Cardiac muscle cell (in vitro differentiated cells and primary cell): ENCODE measurements at places on chromosomes 12 and 14. TPM values are rescaled to one million over a fixed set of nuclear protein-coding genes. Genes with fewer than 3 reads are reported as not detected.

KRT74 gene
- not detected in 2 replicates for total RNA-seq

GRCh38 chr14:94594441-94594840 is 13.2 kb downstream of the SERPINA5 start:
- H3K4me3 ChIP-seq: no peak overlapping the region
- H3K4me1 ChIP-seq: no peaks in the 10 kb centered on the region
- H3K27me3 ChIP-seq: no peaks in the 10 kb centered on the region
- no peak for DNase-seq
- H3K27ac ChIP-seq: no peak overlapping the region

GRCh38 chr12:124916374-124917134 is 2.1 kb upstream of the UBC start:
- H3K36me3 ChIP-seq: no peaks in the 10 kb centered on the region
- no peak overlapping the region for H3K4me3 ChIP-seq
- H3K27ac ChIP-seq: peak overlapping the region; percentile 98
- peaks cover 40% of the 10 kb centered on the region for H3K4me1 ChIP-seq
- H3K27me3 ChIP-seq: no peaks in the 10 kb centered on the region
- DNase-seq: peak; percentile 87

DNA sequence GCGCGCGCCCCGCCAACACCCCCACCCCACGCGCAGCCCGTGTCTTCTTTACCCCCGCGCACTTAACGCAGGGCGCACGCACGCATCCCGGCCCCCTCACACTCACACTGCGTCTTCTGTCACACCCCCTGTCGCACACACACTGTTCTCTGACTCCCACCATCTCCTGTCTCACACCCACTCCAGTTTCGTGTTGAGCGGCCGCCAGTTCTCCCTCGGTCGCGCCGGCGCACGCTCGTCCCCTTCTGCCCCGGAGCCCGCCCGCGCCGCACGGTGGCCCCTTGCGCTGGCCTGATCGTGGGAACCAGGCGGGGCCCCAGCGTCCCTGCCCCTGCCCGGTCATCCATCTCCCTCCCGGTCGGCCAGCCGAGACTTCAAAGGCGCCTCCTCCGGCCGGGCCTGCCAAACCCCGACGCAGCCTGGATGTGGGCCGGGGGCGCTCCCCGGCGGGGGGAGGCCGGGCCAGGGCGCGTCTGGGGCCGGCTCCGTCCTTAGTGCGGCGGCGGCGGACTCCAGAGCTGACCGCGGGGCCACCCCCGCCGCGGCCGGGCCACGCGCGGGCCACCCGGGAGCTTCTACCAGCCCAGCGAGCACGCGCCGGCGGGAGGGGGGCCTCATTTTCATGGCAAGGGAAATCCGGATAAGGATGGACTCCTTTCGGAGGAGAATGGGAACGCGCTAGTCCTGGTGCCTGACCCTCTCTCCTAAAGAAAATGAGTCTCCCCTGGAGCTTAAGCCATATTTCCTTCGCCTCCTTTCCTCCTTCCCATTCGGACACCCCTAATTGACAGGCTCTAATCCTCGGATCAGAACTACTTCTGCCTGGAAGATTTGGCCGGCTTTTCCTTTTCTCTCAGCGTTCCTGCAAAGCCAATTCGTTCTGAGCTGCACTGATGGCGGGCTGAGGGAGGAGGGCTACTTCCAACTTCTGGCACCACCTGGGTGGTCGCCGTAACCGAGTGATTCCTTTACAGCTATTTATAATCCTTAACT is 82.0 kb upstream of the HMGA2 start:
- no peaks in the 10 kb centered on the region for H3K27me3 ChIP-seq
- peak overlapping the region; percentile 72 for H3K4me3 ChIP-seq
- no peaks in the 10 kb centered on the region for H3K36me3 ChIP-seq
- peak overlapping the region; percentile 87 for H3K27ac ChIP-seq
- DNase-seq: peak; percentile 57
- H3K4me1 ChIP-seq: peaks cover 4% of the 10 kb centered on the region

BEST3 gene
- total RNA-seq: 0.25 TPM in 1 of 2 replicates, not detected in the other

DNA sequence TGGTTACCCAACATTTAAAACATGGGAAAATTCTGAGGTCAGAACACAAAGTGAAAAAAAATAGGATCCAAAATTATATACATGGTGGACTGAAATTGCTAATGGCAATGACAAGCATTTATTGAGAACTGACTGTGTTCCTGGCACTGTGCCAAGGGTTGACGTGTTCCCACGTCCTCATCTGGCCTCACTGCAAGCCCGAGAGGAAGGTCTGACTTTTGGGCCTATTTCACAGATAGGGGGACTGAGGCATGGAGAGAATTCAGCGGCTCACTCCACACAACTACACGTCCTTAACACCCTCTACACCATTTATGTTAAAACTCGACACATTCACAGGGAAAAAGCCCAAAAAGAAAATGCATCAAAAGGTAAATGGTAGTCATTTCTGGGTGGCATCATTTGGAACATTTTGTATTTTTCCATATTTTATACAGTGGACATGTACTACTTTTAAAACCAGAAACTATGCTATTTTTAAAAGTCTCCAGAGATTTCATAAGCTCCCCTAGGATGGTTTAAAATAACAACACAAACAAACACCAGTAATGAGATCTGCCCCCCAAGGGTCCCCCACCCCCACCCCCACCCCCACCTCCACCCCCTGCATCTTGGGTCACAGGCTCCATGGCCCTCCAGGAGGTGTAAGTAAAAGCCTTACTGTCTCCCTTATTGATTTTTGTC is 27.7 kb downstream of the CLMN start:
- H3K4me3 ChIP-seq: no peak overlapping the region
- H3K4me1 ChIP-seq: no peaks in the 10 kb centered on the region
- H3K27me3 ChIP-seq: peaks cover 2% of the 10 kb centered on the region
- no peaks in the 10 kb centered on the region for H3K36me3 ChIP-seq

CLEC1B gene
- total RNA-seq: 0.95 and 1.2 TPM in 2 replicates

- H3K27me3 ChIP-seq: no peaks in the 10 kb centered on the region
- no peak overlapping the region for H3K4me3 ChIP-seq
- peaks cover 31% of the 10 kb centered on the region for H3K4me1 ChIP-seq
- no peaks in the 10 kb centered on the region for H3K36me3 ChIP-seq
- DNase-seq: no peak
Measured at GRCh38 chr12:51942501-51943000, 8.9 kb upstream of the ACVR1B start.

GRCh38 chr12:26556916-26557315 is 276.1 kb downstream of the ITPR2 start:
- H3K27ac ChIP-seq: no peak overlapping the region
- H3K27me3 ChIP-seq: no peaks in the 10 kb centered on the region
- H3K36me3 ChIP-seq: no peaks in the 10 kb centered on the region
- no peak overlapping the region for H3K4me3 ChIP-seq
- no peak for DNase-seq

MGAT4C gene
- total RNA-seq: 0.07 and 0.33 TPM in 2 replicates

DNA sequence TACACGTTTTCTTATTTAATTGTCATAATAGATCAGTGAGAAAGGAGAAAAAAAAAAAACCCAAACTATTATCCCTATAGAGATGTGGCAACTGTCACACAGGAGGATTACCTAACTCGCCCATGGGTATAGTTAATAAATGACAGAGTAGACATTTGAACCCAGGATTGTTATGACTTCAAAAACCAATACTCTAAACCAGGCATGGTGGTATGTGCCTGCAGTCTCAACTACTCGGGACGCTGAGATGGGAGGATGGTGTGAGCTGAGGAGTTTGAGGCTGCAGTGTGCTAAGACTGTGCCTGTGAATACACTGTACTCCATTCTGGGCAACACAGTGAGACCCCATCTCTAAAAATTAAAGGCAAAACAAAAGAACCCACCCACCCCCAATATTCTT is 114.5 kb downstream of the DENND5B start:
- H3K27ac ChIP-seq: no peak overlapping the region
- DNase-seq: no peak
- no peak overlapping the region for H3K4me3 ChIP-seq
- H3K27me3 ChIP-seq: no peaks in the 10 kb centered on the region

- peaks cover 22% of the 10 kb centered on the region for H3K27me3 ChIP-seq
- H3K4me3 ChIP-seq: no peak overlapping the region
- no peak for DNase-seq
- H3K4me1 ChIP-seq: peaks cover 16% of the 10 kb centered on the region
Measured at GRCh38 chr14:57487771-57488170, 5.9 kb downstream of the CCDC198 start.

GRCh38 chr14:90784621-90785270 is 31.5 kb downstream of the TTC7B start:
- no peak overlapping the region for H3K4me3 ChIP-seq
- no peaks in the 10 kb centered on the region for H3K36me3 ChIP-seq
- H3K4me1 ChIP-seq: no peaks in the 10 kb centered on the region
- H3K27ac ChIP-seq: no peak overlapping the region

PCNX1 gene
- total RNA-seq: 39.2 and 45.4 TPM in 2 replicates

- peak overlapping the region; percentile 98 for H3K4me3 ChIP-seq
- peaks cover 7% of the 10 kb centered on the region for H3K36me3 ChIP-seq
- peaks cover 14% of the 10 kb centered on the region for H3K4me1 ChIP-seq
- H3K27ac ChIP-seq: peak overlapping the region; percentile 63
- DNase-seq: peak; percentile 47
- peaks cover 3% of the 10 kb centered on the region for H3K27me3 ChIP-seq
Measured at GRCh38 chr12:123151457-123152454, 866 bp upstream of the PITPNM2 start.

DNA sequence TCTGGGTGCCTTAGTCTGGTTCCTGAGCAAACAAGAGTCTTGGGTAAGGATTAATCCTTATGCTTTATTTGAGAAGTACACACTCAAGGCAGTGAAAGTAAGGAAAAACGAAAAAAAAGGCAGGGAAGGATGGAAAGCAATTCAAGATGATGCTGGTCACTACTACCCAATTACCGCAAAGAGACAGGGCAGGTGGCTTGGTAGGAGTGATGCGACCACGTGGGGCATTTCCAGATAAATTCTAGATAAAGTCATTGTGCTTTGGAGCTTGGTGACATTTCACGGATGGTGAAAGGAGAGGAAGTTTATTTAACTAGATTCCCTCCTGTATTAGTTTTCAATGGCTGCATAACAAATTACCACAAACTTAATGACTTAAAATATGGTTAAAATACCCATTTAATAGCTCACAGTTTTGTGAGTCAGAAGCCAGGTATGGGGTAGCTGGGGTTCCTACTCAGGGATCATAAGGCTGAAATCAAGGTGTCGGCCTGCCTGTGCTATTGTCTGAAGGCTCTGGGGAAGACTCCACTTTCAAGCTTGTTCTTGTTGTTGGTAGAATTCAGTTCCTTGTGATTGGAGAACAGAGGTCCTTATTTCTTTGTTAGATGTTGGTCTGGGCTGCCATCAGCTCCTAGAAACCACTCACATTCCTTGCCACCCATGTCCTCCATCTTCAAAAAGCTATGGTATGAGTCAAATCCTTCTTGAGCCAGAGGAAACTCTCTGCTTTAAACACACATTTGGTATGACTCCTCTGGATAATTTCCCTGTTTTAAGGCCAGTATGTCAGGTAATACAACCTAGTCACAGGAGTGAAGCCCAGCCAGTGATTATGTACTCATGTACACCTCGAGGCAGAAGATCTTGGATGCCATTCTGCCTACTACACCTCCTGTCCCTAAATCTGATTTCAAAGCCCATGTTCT is 5.6 kb upstream of the HMGA2 start:
- no peaks in the 10 kb centered on the region for H3K27me3 ChIP-seq
- H3K4me3 ChIP-seq: no peak overlapping the region
- no peak overlapping the region for H3K27ac ChIP-seq
- H3K4me1 ChIP-seq: peaks cover 6% of the 10 kb centered on the region

DNA sequence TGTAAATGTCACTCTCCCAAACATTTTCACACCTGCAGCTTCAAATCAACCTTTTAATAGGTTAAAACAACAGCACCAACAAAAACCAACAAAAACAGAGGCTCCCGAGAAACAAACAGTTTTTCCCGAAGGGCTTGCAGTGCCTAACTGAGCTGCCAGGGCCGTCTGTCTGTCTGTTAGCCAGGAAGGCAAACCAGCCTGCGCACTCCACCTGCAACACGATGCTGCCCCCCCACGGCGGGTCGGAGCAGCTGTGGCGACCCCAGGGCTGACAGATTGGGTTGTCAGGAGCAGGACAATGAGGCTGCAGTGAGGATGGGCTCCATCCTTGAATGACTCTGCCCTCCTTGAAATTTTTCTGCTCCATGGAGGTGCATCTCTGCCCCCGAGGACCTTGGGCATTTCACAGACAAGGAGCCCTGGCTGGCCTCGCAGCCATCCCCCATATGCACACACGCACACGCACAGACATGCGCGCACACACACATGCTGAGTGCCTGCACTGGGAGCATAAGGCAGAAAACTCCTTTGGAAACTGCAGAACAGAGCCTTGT is 2.6 kb downstream of the RTL1 start:
- peak; percentile 27 for DNase-seq
- no peak overlapping the region for H3K4me3 ChIP-seq
- H3K36me3 ChIP-seq: no peaks in the 10 kb centered on the region
- H3K27me3 ChIP-seq: peaks cover 43% of the 10 kb centered on the region
- no peak overlapping the region for H3K27ac ChIP-seq

GRCh38 chr14:52790756-52791222 is 618 bp downstream of the GNPNAT1 start:
- DNase-seq: no peak
- peak overlapping the region; percentile 48 for H3K4me3 ChIP-seq
- no peak overlapping the region for H3K27ac ChIP-seq
- H3K36me3 ChIP-seq: no peaks in the 10 kb centered on the region

GRCh38 chr12:62778187-62778586 is 156.8 kb downstream of the PPM1H start:
- DNase-seq: no peak
- H3K4me1 ChIP-seq: no peaks in the 10 kb centered on the region
- no peak overlapping the region for H3K4me3 ChIP-seq
- H3K27ac ChIP-seq: no peak overlapping the region
- H3K36me3 ChIP-seq: no peaks in the 10 kb centered on the region
